Colonic mucosa (tissue), 4 donors: ENCODE measurements at places on chromosomes 11 and 22. TPM values are rescaled to one million over a fixed set of nuclear protein-coding genes. Genes with fewer than 3 reads are reported as not detected.

GRCh38 chr11:63277345-63277943 lies 34.0 kb upstream of the SLC22A25 start:
- H3K27ac ChIP-seq: no peak overlapping the region
- H3K27me3 ChIP-seq: no peaks in the 10 kb centered on the region
- H3K4me3 ChIP-seq: no peak overlapping the region
- no peak for DNase-seq

DNA sequence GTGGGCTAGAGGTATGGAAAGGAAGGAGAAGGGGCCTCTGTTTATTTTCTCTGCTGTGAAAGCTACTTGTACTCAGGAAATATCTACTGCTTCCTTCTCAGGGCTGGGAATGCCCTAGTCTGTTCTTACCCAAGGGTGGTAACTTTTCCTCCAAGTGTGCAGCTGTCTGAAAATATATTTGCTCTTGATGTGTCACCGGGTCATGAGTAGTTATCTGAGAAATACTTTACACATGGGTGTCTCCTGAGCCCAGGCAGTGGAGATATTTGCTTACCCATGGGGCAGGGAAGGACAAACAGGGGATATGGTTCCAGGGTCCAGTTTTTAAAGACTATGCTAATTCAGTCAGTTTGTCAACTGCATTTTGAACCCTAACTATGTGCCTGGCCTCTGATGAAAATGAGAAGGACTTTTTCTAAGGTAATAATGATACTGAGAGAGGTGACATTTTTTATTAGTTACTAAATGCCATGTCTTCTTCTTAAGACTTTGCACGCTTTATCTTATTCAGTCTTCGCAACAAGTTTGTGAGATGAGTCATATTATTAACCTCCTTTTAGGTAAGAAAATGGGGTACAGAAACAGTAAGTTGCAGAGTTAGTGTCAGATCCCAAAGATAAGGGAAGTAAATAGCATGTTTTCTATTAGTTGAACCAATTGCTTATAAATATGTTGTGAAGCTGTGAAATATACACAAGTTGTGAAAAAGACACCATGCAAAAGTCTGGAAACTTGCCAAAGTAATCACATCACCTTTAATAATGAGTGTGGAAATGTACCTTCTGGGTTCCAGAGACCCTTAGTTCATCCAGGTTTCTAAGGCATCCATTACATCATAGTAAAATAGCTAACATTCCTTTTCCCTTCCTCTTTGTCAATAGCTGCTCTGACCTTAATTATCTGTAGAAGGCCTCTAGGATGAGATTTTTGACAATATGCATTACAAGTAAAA lies 22.9 kb downstream of the SYTL2 start:
- DNase-seq: peak; percentile 76
- H3K4me1 ChIP-seq: no peaks in the 10 kb centered on the region
- H3K36me3 ChIP-seq: no peaks in the 10 kb centered on the region
- H3K4me3 ChIP-seq: no peak overlapping the region

DNA sequence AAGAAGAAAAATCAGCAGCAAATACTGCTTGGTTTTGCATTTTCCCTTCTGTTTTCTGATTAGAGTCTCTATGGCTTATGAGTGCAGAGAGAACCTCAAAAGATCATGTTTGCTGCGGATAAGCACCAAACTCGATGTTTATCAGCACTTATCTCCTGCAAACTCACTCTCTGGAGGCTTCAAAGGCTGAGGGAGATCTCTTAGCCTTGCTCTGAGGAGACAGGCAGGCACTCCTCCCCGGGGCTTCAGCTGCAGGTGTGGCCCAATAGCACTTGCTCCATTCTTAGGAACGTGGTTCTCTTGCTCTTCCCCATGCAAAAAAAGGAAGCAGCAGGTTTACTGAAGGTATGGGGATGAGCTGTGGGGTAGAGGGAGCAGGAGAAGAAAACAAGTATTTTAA lies 45.1 kb downstream of the FLI1 start:
- H3K27me3 ChIP-seq: no peaks in the 10 kb centered on the region
- no peak for DNase-seq
- no peak overlapping the region for H3K27ac ChIP-seq
- H3K4me1 ChIP-seq: no peaks in the 10 kb centered on the region

GRCh38 chr11:33932721-33933120 lies 40.8 kb upstream of the LMO2 start:
- H3K4me1 ChIP-seq: no peaks in the 10 kb centered on the region
- no peak overlapping the region for H3K27ac ChIP-seq
- H3K27me3 ChIP-seq: no peaks in the 10 kb centered on the region
- no peak overlapping the region for H3K4me3 ChIP-seq
- no peak for DNase-seq

The APOA4 gene
- total RNA-seq: not detected
